Fibroblast of skin of right biceps (primary cell): ENCODE measurements at places on chromosomes 3 and 15.

GRCh38 chr15:50355980-50356379 lies 982 bp upstream of the GABPB1 start:
- DNase-seq = peak; percentile 36

GRCh38 chr3:66574091-66574490 lies 73.3 kb upstream of the LRIG1 start:
- DNase-seq = no peak

DNA sequence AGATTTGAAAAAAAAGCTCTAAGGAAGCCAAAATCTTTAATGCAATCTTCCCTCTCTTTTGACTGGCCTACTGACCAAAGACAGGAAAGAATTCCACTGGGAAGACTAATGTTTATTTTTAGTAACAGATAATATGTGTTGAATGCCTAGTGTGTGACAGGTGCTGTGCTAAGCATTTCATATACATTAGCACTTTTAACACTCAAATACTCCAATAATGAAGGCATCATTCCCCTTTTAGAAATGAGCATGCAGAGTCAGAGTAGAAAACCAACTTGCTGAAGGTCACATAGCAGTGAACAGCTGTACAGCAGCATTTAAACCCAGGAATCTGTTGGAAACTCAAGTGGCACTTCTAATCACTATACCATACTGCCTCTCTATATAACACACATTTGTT lies 170.6 kb downstream of the MINAR1 start:
- DNase-seq = peak; percentile 62

GRCh38 chr15:49215768-49216739 lies 46.0 kb downstream of the GALK2 start:
- DNase-seq = no peak
